ENCODE measurements at places on chromosomes 2 and 18. TPM values are rescaled to one million over a fixed set of nuclear protein-coding genes. Genes with fewer than 3 reads are reported as not detected.

GCKR gene
- 0.18 TPM for polyA plus RNA-seq

UGT1A4 gene
- polyA plus RNA-seq: 0.34 TPM

VIT gene
- 2.2 TPM for polyA plus RNA-seq

SRD5A2 gene
- 0.07 TPM for polyA plus RNA-seq

SLC19A3 gene
- polyA plus RNA-seq: 0.78 TPM

CROCC2 gene
- polyA plus RNA-seq: 0.02 TPM

CCL20 gene
- 15.0 TPM for polyA plus RNA-seq

Data from thymus (tissue), 14 donors.